ENCODE measurements at places on chromosomes 16 and 17.

GRCh38 chr17:45093444-45094110 is 32.5 kb downstream of the NMT1 start:
- no peak for DNase-seq

GRCh38 chr16:66036793-66037715 is 329.4 kb upstream of the CDH5 start:
- DNase-seq, result no peak

GRCh38 chr17:36593656-36594316 is 2.1 kb downstream of the DHRS11 start:
- no peak for DNase-seq

GRCh38 chr16:68800257-68800875 is 43.0 kb upstream of the TANGO6 start:
- peak; percentile 39 for DNase-seq

DNA sequence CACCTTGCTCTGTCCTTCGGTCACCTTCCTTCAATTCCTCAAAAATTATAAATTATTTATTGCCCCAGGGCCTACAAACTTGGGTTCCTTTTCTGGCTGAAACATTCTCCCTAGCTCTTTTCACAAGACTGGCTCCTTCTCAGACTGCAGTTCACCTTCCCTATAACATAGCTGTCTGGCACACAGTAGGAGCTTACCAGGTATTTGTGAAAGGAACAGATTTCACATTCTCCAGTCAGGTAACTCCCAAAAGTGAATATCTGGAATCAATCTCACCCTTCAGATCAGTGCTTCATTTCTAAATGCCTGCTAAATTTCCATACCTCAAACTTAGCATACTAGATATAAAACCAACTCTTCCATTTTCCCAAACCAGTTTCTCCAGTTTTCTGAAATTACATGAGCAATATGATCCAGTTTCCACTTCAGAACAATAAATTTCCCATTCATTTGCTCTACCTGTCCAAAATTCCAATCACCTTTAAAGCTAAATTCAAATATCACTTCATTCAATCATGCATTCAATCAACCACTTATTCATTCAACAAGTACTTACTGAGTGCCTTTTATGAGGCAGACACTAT is 6.1 kb downstream of the RFFL start:
- no peak for DNase-seq

DNA sequence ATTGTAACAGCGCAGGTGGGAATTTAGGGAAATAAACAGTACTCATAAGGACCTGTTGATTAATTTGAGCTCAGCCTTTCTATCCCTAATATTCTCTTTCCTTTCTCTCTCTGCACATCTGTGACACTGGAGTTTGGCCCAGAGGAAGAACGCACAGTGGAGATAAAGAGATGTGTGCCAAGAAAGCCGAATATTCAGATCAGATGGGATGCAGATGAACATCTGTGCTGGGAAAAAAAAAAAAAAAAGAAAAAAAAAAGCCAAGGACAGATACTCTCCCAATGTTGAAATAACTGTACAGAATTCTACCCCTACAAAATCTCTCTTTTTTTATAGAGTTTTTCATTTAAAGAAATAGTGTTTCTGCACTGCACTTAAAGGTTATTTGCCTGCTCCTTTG is 485.4 kb downstream of the KCNJ2 start:
- no peak for DNase-seq
